CD4-positive, alpha-beta T cell (primary cell): ENCODE measurements at places on chromosomes 11 and 22.

- no peaks in the 10 kb centered on the region for H3K4me1 ChIP-seq
- no peak overlapping the region for H3K27ac ChIP-seq
- H3K36me3 ChIP-seq: no peaks in the 10 kb centered on the region
- H3K27me3 ChIP-seq: no peaks in the 10 kb centered on the region
These were observed 679.9 kb downstream of the OPCML start for GRCh38 chr11:132852361-132852760.

- no peak for DNase-seq
- no peaks in the 10 kb centered on the region for H3K27me3 ChIP-seq
- no peaks in the 10 kb centered on the region for H3K36me3 ChIP-seq
- no peaks in the 10 kb centered on the region for H3K4me1 ChIP-seq
These were observed 1035.3 kb downstream of the NTM start for GRCh38 chr11:132405728-132406127.

GRCh38 chr11:71342951-71343827, 90.8 kb upstream of the SHANK2 start:
- H3K4me3 ChIP-seq: no peak overlapping the region
- no peaks in the 10 kb centered on the region for H3K36me3 ChIP-seq
- H3K27me3 ChIP-seq: peaks cover 7% of the 10 kb centered on the region
- H3K4me1 ChIP-seq: no peaks in the 10 kb centered on the region
- no peak overlapping the region for H3K27ac ChIP-seq

DNA sequence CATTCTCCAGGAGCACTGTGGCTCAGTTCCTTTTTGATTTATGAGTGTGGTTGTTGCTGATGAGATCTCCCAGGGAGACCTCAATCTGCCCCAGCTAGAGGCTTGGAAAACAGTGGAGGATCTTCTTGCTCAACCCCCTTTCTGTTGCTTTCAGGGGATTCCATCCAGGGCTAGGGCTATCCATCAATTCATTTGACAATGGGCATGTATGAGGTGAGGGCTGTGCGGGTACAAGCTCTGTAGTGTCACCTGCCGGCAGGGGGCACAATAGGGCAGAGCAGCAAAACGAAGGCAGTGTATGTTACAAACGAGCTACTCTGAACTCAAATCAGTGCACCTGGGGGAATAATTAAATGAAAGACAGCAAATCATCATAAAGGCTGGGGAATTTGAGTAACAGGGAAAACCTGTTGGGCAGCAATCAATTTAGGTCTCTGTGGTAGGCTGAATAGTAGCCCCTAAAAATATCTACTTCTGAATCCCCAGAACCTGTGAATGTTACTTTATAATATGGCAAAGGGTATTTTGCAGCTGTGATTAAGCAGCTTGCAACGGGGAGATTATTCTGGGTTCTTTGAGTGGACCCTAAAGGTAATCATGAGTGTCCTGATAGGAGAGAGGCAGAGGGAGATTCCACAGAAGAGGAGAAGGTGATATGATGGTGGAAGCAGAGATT, 170.3 kb upstream of the ZBED5 start:
- H3K4me1 ChIP-seq: no peaks in the 10 kb centered on the region
- DNase-seq: peak; percentile 78
- H3K27me3 ChIP-seq: no peaks in the 10 kb centered on the region
- H3K4me3 ChIP-seq: no peak overlapping the region
- no peaks in the 10 kb centered on the region for H3K36me3 ChIP-seq
- H3K27ac ChIP-seq: no peak overlapping the region

DNA sequence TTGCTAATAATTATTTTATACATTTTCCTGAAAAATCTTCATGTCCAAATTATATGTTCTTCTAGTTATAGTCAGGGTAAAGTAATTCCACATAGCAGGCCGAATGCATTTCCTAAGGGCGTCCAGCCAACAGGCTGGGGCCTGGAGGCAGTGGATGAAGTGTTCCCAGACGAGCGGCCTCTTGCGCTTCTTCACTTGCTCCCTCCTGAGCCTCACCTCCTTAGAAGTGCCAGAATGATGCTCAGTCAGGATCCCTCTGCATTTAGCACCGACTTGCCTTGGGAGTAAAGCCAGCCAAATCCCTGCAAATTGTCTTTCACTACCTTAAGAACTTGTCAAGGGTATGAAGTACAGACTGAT, 1.5 kb downstream of the OLFML1 start:
- no peaks in the 10 kb centered on the region for H3K4me1 ChIP-seq
- no peak overlapping the region for H3K4me3 ChIP-seq
- no peak overlapping the region for H3K27ac ChIP-seq
- DNase-seq: no peak

DNA sequence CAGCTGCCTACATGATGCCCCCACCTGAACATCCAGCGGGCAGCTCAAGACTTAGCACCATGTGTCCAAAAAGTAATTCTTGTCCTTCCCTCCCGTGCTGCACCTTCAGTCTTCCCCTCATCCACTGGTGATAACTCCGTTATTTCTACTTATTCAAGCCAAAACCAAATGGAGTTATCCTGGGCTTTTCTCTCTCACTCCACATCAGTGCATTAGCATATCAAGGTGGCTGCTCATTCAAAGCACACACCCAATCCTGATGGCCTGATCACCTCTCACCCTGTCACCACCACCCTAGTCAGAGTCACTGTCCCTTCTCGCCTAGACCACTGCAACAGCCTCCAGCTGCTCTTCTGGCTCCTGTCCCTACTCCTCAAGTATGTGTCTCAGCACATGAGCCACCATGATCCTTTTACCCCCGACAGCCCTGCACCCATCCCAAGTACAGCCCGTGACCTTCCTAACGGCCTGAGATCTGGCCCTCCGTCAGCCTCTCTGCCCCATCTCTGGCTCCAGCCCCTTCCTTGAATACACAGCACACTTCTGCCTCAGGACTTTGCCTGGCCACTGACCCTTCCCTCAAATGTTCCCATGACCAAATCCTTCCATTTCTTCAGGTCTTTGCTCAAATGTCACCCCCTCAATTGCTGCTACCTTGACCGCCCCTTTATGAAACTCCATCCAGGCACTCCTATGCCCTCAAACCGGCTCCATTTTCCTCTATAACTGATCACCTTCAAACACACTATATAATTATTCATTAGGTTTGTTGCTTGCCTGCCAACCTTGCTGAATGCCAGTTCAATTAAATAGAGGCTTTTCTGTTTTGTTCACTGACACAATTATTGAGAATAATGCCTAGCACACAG, 19.7 kb upstream of the SLC25A1 start:
- no peak for DNase-seq
- peaks cover 8% of the 10 kb centered on the region for H3K4me1 ChIP-seq
- no peak overlapping the region for H3K4me3 ChIP-seq
- no peak overlapping the region for H3K27ac ChIP-seq
- H3K36me3 ChIP-seq: no peaks in the 10 kb centered on the region

DNA sequence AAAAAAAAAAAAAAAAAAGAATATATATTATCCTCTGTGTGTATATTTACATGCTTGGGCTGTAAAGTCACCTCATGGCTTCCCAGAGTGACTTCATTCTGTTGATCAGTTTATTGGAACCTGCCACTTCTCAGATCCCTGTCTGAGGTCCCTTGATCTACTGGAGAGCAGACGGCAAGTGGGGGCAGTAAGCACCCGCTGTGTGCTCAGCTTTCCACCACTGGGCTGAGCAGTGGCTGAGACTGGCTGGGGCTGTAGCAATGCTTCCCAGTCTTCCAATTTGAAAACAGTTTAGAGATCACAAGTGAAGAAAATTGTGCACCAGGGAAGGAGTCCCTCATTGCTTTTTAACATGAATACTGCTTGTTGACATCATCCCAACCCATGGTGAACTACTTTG, 6.9 kb upstream of the RBM4B start:
- no peaks in the 10 kb centered on the region for H3K36me3 ChIP-seq
- H3K4me1 ChIP-seq: no peaks in the 10 kb centered on the region
- no peak for DNase-seq
- H3K27ac ChIP-seq: no peak overlapping the region
- no peak overlapping the region for H3K4me3 ChIP-seq

- peaks cover 82% of the 10 kb centered on the region for H3K36me3 ChIP-seq
- no peaks in the 10 kb centered on the region for H3K27me3 ChIP-seq
- DNase-seq: no peak
- peaks cover 39% of the 10 kb centered on the region for H3K4me1 ChIP-seq
- no peak overlapping the region for H3K4me3 ChIP-seq
These were observed 14.3 kb downstream of the DGCR8 start for GRCh38 chr22:20094197-20094807.

- no peaks in the 10 kb centered on the region for H3K27me3 ChIP-seq
- DNase-seq: no peak
- no peaks in the 10 kb centered on the region for H3K4me1 ChIP-seq
- H3K36me3 ChIP-seq: no peaks in the 10 kb centered on the region
These were observed 566.6 kb downstream of the TMEM135 start for GRCh38 chr11:87604350-87604749.

DNA sequence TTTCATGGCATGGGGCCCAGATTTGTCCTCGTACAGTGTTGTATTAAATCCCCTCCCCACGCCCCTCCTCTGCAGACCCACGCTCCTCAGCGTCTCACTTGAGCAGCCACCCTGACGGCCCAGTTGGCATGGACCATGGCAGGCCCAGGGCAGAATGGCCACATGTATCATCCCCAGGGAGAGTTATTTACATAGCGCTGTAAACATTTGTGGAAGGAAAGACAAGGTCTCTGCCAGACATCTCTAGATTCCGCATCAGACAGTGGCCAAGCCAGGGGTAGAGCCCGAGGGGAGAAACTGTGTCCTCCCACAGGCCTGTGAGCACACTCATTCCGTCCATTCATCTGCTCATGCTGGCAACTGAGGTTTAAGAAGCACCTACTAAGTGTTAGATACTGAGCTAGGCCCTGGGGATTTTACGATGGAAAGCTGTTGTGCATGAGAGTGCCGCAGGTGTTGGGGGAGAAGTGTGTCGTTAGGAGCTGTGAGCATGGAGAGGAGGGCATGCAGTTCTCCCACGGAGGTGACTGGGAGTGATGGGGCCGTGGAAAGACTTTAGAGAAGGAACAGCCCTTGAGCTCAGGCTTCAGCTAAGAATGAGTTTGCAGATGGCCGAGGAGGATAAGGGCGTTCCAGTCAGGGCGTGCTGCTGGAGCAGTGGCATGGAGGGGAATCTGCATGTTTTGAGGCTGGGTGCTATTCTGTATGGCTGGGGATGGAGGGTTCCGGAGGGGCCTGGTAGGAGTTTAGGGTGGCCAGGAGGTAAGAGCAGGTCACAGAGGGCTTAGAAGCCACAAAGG, 94.9 kb downstream of the GRIK4 start:
- no peaks in the 10 kb centered on the region for H3K4me1 ChIP-seq
- no peak overlapping the region for H3K4me3 ChIP-seq
- H3K27ac ChIP-seq: no peak overlapping the region
- H3K27me3 ChIP-seq: no peaks in the 10 kb centered on the region

- no peaks in the 10 kb centered on the region for H3K27me3 ChIP-seq
- peaks cover 4% of the 10 kb centered on the region for H3K4me1 ChIP-seq
- H3K4me3 ChIP-seq: no peak overlapping the region
- DNase-seq: no peak
- H3K36me3 ChIP-seq: peaks cover 4% of the 10 kb centered on the region
These were observed 109.6 kb downstream of the SGSM3 start for GRCh38 chr22:40479887-40480538.

DNA sequence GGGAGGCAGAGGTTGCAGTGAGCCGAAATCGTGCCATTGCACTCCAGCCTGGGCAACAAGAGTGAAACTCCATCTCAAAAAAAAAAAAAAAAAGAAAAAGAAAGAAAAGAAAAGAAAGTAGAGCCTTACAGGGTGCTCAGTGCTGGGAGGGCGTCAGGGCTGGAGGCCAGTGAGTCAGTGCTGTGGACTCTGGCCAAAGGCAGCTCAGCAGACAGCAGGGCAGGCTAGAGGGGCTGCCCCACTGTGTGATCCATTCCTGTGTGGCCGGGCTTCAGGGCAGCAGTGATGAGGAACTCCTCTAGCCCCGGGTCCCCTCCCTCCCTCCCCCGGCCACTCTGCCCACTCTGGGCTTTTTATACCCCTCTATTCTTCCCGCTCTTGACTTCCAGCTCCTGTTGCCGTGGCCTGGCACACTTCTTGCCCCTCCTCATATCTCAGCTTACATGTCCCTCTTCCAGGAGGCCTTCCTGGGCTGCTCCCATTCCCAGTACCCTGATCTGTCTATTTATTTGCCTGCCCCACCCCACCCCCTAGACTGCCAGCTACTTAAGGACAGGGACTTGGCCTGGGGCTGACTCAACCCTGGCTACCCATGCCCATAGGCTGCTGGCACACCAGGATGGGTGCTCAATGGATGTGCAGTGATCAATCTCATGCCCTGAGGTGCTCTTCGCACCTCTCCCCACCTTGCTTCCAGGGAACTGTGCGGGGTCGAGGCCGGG, 10.1 kb downstream of the SYT12 start:
- no peaks in the 10 kb centered on the region for H3K27me3 ChIP-seq
- H3K27ac ChIP-seq: no peak overlapping the region
- no peaks in the 10 kb centered on the region for H3K36me3 ChIP-seq
- H3K4me3 ChIP-seq: no peak overlapping the region
- H3K4me1 ChIP-seq: peaks cover 2% of the 10 kb centered on the region
- DNase-seq: no peak

DNA sequence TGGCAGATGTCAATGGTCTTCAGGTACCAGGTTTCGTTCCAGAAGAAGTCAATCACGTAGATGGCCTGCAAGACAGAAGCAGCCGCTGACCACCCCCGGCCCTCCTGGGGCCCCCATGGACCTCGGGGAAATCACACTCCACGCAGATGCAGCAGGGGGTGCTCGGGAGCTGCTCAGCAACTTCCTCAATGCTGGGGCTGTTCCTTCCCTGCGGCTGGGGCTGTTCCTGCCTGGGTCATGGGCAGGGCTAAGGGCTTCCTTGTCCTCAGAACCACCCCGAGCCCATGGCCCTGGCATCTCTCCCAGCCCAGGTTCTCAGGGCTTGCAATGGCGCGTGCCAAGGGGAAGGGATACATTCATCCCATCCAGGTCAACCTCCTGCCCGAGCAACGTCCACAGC, 10.3 kb downstream of the DHCR7 start:
- no peak overlapping the region for H3K4me3 ChIP-seq
- no peak overlapping the region for H3K27ac ChIP-seq
- H3K27me3 ChIP-seq: no peaks in the 10 kb centered on the region
- DNase-seq: no peak
- H3K4me1 ChIP-seq: no peaks in the 10 kb centered on the region
- H3K36me3 ChIP-seq: peaks cover 37% of the 10 kb centered on the region

GRCh38 chr11:9047964-9048523, 43.4 kb downstream of the SCUBE2 start:
- DNase-seq: no peak
- no peak overlapping the region for H3K27ac ChIP-seq
- H3K36me3 ChIP-seq: no peaks in the 10 kb centered on the region
- no peaks in the 10 kb centered on the region for H3K27me3 ChIP-seq

- H3K4me1 ChIP-seq: no peaks in the 10 kb centered on the region
- DNase-seq: no peak
- H3K4me3 ChIP-seq: no peak overlapping the region
- H3K36me3 ChIP-seq: no peaks in the 10 kb centered on the region
These were observed 138.4 kb downstream of the SLC17A6 start for GRCh38 chr11:22476589-22476988.

- H3K27ac ChIP-seq: no peak overlapping the region
- DNase-seq: no peak
- H3K4me1 ChIP-seq: no peaks in the 10 kb centered on the region
- H3K36me3 ChIP-seq: no peaks in the 10 kb centered on the region
These were observed 134.4 kb downstream of the METTL15 start for GRCh38 chr11:28242596-28242995.
